ENCODE measurements at places on chromosomes 13 and 19. TPM values are rescaled to one million over a fixed set of nuclear protein-coding genes. Genes with fewer than 3 reads are reported as not detected.

The NLRP5 gene
- 4.9 TPM for total RNA-seq

The KLK12 gene
- total RNA-seq = not detected

The SIPA1L3 gene
- total RNA-seq = 6.0 TPM

The LYPD5 gene
- 2.9 TPM for total RNA-seq

DNA sequence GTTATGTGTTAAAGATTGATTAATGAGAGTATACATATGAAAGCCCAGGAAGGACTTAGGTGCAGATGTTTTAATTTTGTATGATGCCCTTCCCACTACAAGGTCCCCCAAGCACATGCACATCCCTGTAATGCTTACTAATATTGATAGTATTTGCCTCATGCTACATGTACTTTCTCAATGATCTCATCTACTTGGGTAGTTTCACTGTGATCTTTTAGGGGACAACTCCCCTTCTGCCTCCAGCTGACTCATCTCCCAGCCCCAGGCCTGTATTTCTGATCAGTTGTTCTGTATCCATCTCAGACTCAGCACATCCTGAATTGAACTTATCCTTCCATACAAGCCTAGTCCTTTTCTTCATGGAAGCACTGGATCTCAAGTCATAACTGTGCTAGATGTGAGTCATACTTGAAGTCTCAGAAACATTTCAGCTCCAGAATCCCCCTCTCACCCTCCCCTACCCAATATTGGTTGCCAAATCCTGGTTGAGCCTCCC lies 49.4 kb upstream of the INTS6 start:
- no peak for DNase-seq

DNA sequence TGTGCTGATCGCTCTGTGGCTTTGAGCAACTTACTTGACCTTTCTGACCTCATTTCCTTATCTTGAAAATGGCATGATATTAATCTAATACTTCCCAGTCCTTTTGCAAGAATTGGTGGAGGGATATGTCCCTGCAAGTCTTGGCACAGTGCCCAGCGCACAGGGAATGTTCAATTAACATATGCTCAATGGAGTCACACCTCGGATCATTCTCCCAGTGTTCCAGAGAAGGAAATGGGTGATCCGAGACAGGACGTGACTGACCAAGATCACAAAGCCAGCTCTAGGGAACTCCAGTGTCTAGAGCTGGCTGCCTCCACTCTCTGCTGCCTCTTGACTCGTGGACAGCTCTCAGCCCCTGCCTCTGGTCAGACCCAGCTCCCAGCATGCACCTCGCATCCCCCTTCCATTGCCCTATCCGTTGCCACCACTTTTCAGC lies 3.6 kb downstream of the CDC42EP5 start:
- no peak for DNase-seq

DNA sequence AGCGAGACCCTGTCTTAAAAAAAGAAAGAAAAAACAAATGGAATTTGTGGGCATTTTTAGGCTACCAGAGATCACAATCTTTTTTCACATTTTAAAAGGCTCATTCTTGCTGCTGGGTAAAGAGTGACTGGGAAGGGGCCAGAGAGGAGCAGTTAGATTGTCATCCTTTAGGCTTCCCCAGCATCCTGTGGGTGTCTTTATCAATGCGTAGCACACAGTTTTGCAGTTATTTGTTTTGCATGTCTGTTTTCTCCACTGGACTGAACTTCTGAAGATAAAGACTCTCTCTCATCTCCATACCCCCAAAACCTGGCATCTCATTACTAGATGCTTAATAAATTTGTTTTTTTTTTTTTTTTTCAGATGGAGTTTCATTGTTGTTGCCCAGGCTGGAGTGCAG lies 2.1 kb upstream of the UTP14C start:
- DNase-seq = no peak

- DNase-seq = peak; percentile 49
Measured at GRCh38 chr19:39212375-39212742, 8.3 kb upstream of the SYCN start.

DNA sequence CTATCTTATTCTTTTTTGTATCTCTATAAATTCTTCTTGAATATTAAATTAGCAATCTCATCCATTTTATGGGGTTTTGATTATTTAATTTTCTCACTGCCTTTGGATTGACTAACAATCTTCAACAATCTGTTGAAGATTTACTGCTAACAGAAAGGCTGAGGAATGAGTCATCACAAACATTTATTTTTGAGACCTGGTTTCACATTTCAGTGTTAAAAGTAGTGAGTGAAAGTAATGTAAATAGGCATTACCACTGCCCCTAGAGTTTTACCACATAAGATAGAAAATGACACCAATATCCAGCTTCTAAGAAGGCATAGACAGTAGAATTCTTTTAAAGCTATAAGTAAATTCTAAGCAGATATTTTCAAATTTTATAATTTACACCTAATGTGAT lies 472.8 kb downstream of the OLFM4 start:
- no peak for DNase-seq

All from Daoy (cell line).